HuH-7.5 (cell line): ENCODE measurements at places on chromosomes 2 and 18.

DNA sequence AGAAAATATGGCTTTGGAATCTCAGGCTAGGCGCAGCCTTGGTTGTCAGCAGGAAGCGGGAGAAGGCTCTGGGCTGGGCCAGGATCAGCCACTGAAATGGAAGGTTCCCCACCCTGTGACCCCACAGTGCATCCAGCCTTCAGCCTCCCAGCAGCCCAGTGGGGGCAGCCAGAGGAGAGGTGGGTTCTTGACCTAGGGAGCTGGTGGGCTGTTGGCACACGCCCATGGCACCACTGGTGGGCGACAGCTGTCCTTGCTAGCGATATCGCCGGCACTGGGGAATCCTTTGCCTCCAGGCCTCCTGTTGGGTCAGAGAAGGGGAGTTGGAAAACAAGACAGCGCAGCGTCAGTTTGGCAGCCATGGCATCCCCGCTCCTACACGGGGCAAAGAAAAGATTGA is 92.4 kb downstream of the KLHL29 start:
- no peak for DNase-seq

DNA sequence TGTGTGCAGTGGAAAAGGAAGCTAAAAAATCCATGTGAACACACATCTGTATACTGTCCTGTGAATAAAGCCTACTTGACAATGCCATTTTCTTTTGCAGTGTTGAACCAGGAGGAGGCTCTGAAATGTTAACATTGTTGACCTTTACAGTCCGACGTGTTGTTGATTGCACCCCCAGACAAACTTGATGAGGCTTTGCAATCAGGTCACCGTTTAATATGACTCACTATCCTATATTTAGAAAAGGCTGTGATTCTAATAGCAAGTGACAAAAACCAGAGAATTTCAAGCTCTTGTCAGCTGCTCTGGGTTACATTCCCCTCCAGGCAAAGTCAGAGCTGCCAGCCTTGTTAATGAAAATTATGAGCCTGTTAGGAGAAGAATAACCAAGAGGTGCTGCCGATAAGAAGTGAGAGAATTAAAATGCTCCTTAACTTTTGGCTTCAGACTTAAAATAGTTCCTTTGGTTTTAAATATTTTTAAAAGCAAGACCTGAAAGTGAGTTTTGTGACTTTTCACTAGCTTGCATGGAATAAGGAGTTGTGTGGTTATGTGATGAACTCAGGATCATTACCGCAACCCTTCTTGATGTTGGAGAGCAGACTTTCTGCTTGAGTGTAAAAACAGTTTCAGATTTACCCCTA is 162.1 kb downstream of the QPCT start:
- no peak for DNase-seq

DNA sequence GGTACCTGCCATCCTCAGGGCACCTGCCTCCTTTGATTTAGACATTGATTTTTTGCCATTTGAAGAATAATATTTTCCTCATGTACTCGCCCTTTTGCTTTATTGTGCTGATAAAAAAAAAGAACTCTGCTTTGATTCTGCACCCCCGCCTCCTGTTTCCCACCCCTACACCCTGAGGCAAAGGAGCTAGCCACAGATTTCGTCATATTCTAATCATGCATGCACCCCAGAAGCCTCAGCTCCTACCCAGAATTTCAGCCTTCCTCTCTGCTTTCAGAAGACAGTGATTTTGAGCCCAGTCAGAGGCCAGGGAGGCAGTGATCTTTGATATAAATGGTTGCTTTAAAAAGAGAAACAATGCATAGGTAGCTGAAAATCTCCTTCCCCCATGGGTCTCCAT is 329.0 kb downstream of the PTPRM start:
- no peak for DNase-seq

GRCh38 chr18:52363861-52364260 is 23.9 kb downstream of the DCC start:
- no peak for DNase-seq

DNA sequence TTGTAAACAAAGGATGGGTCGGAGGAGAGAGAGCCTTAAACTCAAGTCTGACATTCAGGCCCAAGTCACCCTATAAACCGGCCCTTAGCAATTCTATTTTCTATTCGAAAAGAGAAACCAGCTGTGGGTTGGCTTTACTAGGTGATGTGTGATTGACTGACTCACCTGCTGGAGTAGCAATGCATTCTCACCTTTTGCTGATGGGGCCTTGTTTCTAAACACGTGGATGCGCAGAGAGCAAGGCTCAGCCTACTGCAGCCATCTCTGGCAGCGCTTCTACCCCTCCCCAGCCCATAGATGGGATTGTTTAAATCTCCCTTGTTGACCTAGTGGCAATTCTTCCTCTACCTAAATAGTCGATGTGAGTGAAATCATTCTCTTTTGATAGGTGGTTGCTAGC is 138.5 kb downstream of the MEIS1 start:
- DNase-seq, result no peak

DNA sequence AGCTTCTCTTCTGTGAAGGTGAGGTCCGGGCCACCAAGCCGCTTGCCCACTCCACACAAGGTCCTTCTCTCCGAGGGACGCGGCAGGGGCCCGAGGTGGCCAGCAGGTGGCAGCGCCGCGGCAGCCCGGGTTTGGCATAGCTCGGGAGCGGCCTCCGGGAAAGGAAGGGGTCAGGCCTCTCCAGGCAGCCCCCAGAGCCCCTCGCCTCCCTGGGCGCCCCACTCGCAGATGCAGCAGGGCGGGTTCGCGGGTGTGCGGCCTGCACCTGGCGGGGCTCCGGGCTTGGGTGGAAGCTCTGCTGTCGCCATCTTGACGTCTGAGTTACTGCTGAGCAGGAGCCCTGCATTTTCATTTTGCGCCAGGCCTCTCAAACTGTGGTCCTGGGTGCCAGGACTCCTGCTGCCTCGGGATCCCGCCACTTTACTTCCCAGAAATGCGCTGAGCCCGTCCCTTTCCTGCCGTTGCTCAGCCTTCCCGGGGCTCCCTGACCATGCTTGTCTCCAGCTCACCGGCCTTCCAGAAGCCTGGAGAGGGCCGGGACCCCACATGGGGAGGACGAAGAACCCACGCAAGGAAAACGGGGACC is 18.6 kb upstream of the NCL start:
- DNase-seq, result peak; percentile 92

- DNase-seq, result no peak
Observed at GRCh38 chr2:28046921-28047320, 156.4 kb downstream of the BABAM2 start.

DNA sequence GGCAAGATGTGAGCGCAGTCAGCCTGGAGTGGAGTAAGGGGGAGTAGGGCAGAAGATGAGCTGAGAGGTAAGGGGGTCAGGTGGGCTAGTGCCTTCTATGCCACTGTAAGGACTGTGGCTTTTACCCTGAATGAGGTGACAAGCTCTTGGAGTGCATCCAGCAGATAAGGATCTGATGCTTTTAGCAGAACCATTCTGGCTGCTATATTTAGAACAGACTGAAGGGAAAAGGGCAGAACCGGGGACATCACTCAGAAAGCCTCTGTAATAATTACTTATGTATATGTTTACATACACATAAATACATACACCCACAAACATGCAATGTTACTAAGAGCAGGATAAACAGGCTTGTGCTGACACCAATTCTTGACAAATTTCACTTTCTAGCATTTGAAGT is 124.8 kb downstream of the DTNB start:
- no peak for DNase-seq

DNA sequence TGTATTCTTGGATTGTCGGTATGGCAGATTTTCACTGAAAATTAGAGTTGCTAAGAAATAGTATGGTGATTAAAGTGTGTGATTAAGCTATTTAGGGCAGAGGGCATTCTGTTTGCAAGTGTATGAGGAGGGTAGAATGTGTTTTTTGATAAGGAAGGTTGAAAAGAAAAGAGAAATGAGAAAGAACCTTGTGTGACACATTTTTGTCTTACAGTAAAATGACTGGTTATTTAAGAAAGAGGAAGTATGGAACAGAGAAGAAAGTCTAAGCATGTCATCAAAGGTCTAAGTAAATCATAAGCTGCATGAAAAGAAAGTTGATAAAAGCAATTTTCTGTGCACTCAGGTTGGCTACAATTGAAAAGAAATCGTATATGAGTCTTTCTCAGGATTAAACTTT is 5.2 kb upstream of the RSAD2 start:
- DNase-seq, result no peak

- no peak for DNase-seq
Observed at GRCh38 chr18:34038086-34038485, 186.6 kb downstream of the NOL4 start.

GRCh38 chr2:159996792-159997546 is 65.4 kb downstream of the PLA2R1 start:
- DNase-seq, result no peak

DNA sequence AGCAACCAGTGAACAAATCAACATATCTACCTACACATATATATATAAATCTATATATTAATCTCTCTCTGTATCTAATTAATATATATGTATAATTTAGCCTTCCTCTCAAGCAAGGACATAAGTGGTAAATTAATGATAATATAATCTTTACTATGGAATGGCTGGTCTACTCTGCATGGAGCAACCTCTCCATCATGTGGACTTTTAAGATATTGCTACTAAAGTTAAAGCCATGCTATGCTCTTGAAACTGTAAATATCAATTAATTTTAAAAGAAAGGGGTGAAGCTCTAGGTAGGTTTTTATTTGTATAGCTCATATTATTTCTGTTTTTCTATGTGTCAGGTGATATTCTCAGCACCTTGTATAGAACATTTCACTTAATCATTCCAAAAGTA is 147.0 kb downstream of the PPP1R1C start:
- DNase-seq, result no peak

DNA sequence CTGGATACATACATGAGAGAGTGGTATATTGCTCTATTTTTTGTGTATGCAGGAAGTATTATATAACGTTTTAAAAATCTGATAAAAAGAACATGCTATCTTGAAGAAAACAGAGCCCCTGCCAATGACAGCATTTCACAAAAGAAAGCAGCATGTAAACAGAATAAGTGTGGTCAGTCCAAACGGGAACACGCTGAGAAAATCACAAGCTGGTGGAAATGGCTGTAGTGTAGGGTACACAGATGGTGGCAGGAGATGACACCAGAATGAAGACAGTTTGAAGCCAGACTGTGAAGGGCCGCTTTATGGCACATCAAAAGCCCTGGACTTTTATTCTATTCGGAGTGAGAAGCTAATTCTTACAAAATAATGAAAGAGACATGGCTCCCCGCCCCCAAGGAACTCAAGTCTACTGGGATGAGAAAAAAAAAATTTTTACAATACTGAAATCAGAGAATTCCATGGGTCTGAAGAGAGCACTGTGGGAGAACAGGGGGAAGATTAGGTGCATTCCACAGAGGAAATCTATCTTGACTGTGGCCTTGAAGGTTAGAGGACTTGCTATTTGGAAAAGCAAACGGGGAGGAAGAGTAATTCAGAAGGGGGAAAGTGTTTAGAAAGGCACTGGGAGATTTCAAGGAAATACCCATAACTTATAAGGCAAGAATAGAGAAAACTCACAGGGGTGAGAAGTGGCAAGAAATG is 217.7 kb upstream of the SMAD7 start:
- no peak for DNase-seq

GRCh38 chr2:23249348-23249747 is 135.6 kb upstream of the KLHL29 start:
- no peak for DNase-seq

DNA sequence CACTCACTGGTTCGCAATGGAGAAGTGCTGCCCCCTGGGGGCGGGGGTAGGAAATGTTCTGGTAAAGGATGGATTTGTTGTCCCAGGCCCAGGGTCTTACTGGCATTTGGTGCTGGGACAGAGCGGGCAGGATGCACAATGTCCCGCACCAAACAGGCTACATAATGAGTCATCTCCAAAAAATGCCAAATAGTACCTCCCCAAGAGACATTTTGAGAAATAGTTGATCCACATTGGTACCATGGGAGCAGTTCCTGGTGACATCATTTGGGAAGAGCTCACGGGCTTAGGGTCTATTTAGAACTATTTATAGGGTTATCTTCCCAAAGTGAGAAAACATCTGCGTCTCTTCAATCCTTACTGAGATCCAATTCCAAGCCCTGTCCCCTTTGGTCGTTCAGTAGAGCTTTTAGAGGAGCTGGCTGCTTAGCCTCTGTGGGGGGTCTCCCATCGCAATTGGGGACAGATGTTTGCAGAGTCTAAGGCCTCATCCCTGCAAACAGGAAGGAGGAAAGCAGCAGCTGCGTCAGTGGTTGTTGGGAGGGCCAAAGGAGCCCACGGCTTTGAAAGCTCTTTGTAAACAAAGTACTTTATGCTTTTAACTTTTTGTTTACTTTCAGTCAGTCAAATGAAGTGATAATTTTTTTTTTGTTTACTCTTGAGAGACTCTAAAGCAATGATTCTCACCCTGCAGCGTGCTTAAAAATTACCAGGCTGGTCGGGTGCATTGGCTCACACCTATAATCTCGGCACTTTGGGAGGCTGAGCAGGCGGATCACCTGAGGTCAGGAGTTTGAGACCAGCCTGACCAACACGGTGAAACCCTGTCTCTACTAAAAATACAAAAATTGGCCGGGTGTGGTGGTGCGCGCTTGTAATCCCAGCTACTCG is 49.3 kb downstream of the GREB1 start:
- peak; percentile 54 for DNase-seq

DNA sequence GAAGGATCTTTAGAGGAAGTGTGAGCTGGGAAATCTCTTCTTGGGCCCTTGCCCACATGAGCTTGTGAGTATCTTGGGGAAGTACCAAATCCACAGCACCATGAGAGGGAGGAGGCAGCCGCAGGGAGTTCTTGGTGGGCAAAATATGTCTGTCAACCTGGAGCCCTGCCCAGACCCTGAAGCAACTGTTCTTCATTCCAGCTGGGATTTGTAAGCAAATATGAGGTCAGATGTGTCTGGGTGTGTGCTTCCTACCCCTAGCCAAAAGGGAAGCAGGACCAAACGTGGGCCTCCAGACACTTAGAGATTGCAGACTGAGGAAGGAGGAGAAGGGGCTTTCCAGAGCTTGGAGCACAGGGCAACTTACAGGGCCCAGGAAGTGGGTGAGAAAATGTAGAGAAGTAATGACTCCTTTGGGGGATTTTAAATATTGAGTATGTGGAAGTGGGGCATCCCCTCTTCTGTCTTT is 41.9 kb downstream of the TMEM247 start:
- no peak for DNase-seq

- no peak for DNase-seq
Observed at GRCh38 chr18:35905436-35905835, 67.0 kb upstream of the RMP24 start.

DNA sequence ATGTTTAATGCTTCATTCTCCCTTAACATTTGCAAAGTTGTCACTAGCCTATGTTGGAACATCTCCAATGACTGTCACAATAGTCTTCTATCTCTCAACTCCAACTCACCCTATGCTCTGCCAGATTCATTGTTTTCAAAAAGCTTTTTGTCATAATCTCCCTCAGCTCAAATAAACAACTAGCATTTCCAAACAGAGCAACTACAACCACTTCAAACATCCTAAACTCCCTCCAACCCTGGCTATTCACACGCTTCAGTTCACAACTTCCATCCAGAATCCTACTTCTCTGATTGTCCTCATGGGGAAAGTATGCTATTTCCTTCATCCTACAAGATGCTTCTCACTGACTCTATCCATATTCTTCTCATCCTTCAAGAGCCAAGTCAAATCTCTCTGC is 139.2 kb upstream of the VRK2 start:
- DNase-seq, result no peak

- DNase-seq, result no peak
Observed at GRCh38 chr2:25400169-25400568, 58.4 kb upstream of the DNMT3A start.
